Stimulated activated CD4-positive, alpha-beta T cell treated with anti-CD3 and anti-CD28 coated beads, Interleukin-1b, Interleukin-23, amount 100 ng/mL, for 4 hours (primary cell): ENCODE measurements at places on chromosomes 7 and 10.
A peak's percentile ranks its signal among the peaks of the same experiment; 100 is the strongest.

GRCh38 chr10:2117641-2118040 is 380.3 kb upstream of the ADARB2 start:
- DNase-seq = no peak

DNA sequence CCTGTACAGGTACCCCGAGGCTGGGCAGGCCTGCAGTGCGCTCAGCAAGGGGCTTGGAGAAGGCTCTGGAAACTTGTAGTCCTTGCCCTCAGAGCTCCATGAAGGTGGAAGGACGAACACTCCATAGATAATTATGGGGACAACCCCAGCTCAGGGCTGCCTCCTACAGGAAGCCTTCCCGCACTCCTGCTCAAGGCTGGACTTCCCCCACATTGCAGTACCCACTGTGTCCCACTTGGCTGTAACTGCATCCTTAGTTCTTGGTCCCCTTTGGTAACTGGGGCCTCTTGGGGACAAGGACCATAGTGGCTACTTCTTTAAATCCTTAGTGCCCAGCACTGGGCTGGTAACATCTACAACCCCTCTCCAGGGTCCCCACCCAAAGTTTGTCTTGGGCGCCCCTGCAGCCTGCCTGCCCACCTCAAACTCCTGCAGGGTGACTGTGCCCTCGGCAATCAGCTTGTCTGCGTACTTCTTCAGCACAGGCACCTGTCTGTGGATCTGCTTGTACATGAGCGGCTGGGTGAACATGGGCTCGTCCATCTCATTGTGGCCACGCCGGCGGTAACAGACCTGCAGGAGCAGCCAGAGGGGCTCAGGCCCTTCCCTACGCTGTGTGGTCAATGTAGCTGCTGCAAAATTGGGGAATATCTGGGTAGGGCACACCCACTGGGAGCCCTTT is 17.1 kb downstream of the OGDHL start:
- no peak for DNase-seq

GRCh38 chr7:38548605-38549004 is 82.6 kb downstream of the AMPH start:
- no peak for DNase-seq

GRCh38 chr7:4871056-4871680 is 9.3 kb upstream of the PAPOLB start:
- DNase-seq = no peak

- no peak for DNase-seq
These were observed 145.2 kb downstream of the DNAJB6 start for GRCh38 chr7:157482025-157482424.

- DNase-seq = no peak
These were observed 216.5 kb upstream of the MKLN1 start for GRCh38 chr7:131111081-131111576.

- no peak for DNase-seq
These were observed 185.4 kb downstream of the DOCK4 start for GRCh38 chr7:112020800-112021199.

DNA sequence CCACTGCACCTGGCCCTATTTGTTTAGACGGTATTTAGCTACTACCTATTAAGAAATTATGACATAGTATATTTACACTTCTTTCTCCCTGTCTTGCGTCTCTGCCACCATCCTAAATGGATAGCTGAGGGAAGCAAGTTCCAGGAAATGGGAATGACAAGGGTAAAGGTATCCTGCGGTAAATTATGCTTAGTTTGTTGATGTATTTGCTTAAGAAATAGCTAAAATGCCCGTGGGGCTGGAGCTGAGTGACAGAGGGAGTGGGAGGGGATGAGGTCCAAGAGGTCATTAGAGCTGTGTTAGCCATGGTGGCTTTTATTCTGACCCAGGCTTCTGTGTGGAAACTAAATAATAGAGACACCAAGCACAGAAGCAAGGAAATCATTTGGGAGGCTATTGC is 29.0 kb upstream of the UBE2D1 start:
- DNase-seq = no peak

DNA sequence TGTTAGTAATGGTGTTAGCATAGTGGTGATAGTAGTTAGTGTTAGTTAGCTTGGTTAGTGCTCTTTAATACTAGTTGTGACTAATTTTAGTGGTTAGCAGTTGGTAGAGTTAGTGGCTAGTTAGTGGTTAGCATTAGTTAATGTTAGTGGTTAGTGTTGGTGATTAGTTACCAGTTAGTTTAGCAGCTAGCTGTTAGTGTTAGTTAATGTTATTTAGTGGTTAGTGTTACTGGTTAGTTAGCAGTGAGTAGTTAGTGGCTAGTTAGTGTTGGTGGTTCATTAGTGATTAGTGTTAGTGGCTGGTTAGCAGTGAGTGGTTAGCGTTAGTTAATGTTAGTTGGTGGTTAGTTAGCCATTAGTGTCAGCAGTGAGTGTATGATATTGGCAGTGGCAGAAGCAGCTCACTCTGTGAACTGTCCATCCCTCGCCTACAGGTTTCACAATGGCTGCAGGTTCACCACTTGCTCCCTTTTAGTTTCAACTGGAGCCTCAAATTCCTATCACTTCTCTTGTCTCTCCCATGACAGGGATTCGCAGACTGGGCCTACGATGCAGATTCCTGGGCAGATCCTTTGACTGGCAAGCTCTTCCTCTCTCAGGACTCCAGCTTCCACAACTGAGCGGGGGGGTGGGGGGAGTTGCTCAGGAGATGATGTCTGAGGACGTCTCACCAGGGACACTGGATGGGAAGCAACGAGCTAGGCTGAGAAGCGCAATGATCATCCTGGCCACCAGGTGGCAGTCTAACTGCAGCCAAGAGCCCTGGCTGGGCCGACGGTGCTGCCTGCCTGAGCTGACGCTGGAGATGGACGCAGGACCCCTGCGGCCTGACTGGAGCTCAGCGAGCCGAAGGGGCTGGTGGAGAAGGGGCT is 19.5 kb downstream of the GHRHR start:
- DNase-seq = peak; percentile 68

- DNase-seq = no peak
These were observed 15.5 kb downstream of the MAD1L1 start for GRCh38 chr7:2217206-2217605.

GRCh38 chr10:132617737-132618052 is 80.1 kb downstream of the INPP5A start:
- DNase-seq = no peak

DNA sequence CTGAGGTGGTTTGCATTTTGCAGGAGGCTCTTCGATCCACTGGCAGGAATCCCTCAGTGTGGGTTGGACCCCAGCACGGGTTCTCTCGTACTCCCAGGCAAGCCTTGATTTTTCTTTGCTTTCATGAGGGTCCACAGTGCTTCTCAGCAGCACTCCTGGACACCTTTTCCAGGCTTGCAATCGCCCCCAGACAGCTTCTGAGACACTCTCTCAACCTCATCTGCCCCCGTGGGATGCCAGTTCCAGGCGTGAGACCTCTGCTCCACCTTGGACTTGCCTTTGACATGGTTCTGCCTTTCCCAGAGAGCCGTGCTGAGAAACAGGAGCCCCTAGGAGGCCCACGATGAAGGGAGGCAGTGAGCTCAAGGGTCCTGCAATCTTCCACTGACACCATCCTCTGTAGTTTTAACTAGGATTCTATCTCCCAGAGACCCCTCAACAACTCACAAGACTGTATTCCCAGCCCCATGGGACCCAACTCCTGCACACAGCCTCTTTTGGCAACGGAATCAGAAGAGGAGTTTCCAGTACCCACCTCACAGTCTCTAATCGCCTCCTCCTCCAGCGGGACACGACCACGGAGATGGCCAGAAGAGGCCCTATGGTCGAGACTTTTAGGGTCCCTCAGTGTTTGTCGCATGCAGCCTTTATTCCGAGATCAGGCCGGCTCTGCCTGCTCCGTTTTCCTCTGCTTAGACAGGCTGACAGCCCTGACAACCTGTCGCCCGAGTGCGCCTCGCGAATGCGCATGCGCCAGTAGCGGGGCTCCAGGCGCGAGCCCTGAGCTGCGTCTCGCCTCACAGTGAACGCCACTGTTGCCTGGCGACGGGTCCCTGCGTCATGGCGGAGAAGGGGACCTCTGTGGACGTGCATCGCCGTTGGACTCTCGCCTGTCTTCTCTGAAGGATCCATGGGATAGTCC is 26.0 kb upstream of the ZNF273 start:
- DNase-seq = peak; percentile 42

DNA sequence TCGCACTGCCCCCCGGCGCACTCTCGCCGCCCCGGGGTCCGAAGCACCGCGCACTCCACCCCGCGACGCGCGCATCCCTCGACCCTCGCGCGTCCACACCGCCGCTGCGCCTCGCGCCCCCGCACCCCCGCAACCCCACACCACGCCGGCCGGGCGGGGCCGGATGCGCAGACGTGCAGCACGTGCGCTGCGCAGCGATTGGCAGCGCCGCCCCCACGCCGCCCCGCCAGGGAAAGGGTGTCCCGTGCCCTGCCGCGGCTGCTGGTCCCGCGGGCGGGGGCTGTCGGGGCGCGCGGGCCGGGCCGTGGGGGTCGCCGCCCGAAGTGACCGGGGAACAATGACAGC is 53.7 kb upstream of the KDM7A start:
- peak; percentile 70 for DNase-seq

- DNase-seq = no peak
These were observed 127.7 kb downstream of the CDK14 start for GRCh38 chr7:90723866-90724265.

DNA sequence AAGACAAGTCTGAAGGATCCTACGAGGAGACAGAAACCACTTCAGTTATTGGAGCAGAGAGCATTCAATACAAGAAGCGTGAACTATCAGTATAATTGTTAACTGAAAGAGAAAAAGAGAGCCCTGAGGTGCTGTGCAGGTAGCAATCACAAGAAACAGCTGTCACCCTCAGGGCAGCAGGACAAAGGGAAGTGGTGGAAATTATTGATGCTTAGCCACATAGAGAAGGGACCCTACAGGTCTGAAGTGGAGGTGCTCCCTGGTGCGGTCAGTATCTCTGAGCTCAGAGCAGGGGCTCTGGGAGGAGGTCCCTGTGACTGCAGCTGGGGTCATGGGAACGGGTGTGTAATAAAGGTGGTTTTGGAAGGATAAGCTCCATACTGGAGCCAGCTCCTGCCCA is 97.8 kb upstream of the KLF6 start:
- no peak for DNase-seq

GRCh38 chr10:12509016-12509793 is 159.9 kb downstream of the CAMK1D start:
- no peak for DNase-seq
